ENCODE measurements at places on chromosomes 13 and 19.

DNA sequence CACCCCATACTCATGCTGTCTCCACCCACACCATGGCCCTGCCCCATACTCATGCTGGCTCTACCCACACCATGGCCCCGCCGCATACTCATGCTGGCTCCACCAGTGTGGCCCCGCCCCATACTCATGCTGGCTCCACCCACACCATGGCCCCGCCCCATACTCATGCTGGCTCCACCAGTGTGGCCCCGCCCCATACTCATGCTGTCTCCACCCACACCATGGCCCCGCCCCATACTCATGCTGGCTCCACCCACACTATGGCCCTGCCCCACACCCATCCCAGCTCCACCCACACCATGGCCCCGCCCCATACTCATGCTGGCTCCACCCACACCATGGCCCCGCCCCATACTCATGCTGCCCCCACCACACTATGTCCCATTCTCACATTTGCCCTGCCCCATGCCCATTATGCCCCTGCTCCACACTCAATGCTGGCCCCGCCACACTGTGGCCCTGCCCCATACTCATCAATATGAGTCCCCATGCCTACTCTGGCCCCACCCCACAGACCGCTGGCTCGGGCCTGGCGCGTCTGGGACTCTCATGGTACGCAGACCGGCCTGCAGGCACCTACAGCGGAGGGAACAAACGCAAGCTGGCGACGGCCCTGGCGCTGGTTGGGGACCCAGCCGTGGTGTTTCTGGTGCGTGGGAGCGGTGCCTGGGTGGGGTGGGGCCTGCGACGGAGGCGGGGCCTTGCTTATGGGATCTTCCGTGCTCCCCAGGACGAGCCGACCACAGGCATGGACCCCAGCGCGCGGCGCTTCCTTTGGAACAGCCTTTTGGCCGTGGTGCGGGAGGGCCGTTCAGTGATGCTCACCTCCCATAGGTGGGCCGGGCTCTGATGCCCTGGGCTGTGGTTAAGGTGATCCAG lies 3.7 kb upstream of the ARHGAP45 start:
- no peak for DNase-seq

- DNase-seq, result no peak
These were observed 6.9 kb downstream of the UPK1A start for GRCh38 chr19:35673121-35673804.

DNA sequence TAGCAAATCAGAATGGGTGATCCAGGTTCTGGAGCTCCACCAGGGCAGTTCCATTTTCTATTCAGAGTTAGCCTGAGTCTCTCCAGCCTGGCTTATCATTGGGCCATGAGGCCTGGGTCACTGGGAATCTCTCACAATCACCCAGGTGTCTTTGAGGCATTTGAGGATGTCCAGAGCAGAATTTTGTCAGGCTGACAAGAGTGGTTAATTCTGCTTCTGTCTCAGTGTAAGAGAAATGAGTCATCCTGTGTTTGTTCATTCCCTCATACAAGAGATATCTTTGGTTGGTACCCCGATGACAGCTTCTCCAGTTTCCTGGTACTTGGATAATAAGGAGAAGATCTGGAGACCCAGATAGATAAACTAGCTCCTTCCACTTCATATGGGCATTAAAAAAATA lies 10.4 kb downstream of the ZNF93 start:
- no peak for DNase-seq

DNA sequence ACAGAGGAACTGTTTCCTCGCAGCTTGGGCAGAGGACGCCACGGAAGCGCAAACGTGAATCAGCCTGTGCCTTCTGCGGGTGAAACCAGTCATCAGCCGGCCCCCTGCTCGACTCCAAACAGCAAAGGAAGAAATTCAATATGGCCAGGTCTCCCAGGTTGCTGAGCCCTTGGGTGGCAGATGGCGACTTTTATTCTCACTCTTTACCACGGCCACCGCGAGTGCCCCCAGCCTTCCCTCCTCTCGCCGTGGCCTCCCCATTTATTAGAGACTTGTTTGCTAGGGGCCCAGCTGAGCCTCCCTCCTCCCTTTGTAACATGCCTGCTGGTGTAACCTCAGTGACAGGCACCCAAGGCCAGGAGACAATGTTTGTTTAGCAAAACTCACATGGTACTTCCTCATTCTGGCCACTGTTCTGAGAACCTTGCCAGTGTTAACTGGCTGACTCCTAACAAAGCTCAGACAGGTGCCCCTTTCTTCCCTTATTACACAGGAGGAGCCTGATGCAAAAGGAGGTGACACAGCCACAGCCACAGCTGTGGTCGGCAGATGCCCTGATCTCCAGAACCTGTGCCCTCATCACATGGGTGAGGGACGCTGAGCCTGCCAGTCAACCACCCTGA lies 5.8 kb downstream of the RAB20 start:
- no peak for DNase-seq

DNA sequence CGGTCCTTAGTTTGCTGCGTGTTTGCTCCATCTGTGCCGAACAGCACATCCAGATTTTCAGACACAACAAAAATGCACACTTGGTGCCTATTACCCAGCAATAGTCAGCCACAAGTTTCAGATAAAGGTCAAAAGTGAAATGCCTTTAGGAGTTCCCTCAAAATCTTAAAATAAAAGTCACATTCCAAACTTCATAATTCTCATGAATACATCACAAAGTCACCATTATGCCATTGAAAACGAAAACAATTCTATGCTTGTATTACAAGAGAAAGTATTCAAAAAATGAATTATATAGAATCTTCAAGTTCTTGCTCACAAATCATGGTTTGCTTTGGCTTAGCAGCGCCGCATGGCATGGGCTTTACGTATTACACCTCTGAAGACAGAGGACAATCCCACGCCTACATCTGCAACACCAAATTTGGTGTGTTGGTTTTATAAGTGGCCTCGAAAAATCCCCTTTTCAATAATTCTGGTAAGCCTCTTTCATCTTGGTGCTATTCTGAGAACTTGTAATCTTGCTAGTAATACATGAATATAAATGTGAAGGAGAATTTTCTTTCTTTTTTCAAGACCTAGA lies 26.6 kb downstream of the COL4A1 start:
- DNase-seq, result no peak

All from brain (organoid and tissue), 16 donors.